SJSA1 (cell line): ENCODE measurements at places on chromosomes 1 and 21.
A peak's percentile ranks its signal among the peaks of the same experiment; 100 is the strongest.

DNA sequence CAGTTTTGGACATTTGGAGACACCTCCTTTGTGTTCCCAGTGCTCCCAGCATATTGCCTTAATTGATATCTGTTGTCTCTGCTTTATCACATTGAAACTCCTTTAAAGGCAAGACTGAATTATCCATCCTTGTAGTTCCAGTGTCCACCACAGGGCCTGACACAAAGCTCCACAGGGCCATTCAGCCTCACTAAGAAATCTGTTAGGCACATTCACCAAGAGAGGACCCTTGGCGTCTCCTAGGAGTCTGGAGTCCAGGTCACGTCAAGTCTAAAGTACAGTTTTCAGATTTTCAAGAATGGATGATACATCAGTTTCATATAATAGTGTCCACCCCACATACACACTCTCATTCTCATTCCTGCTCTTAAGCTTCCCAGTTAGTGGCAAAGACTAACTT lies 4.8 kb downstream of the ACP6 start:
- no peak for DNase-seq

GRCh38 chr1:112938210-112938609 lies 17.8 kb downstream of the SLC16A1 start:
- no peak for DNase-seq

DNA sequence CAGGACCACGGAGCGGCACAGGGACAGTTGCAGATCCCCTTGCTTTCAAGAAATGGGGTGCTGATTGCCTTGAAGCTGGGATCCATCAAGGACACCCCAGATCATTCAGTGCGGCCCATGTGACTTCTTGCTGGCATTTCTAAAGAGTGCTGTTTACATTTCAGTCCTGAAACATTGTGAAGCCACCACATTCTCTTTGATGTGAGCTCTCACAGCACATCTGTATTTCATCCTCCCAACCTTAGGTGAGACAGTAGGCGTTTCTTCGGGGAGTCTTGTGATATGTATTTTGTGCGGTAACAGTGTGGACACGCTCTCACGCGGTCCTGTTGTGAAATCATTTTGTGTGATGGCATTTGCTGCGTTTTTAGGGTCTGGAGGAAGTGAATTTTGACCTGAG lies 57.2 kb downstream of the CACHD1 start:
- DNase-seq, result no peak

DNA sequence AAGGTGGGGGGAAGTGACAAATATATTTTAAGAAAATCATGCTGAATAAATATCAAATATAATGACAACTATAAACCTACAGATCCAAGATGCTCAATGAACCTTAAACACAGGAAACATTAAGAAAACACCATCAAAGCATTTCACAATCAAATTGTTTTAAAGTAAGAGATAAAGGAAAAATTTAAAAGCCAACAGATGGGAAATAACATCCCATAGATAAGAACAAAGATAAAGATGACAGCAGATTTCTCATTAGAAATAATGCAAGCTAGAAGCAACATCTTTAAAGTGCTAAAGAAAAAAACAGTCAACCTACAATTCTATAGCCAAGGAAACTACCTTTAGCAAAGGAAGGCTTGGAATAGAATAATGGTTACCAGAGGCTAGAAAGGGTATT lies 17.8 kb downstream of the MCOLN3 start:
- no peak for DNase-seq

GRCh38 chr1:152801333-152801732 lies 4.8 kb downstream of the LCE1D start:
- DNase-seq, result no peak

GRCh38 chr1:71298633-71299032 lies 217.8 kb upstream of the ZRANB2 start:
- no peak for DNase-seq

DNA sequence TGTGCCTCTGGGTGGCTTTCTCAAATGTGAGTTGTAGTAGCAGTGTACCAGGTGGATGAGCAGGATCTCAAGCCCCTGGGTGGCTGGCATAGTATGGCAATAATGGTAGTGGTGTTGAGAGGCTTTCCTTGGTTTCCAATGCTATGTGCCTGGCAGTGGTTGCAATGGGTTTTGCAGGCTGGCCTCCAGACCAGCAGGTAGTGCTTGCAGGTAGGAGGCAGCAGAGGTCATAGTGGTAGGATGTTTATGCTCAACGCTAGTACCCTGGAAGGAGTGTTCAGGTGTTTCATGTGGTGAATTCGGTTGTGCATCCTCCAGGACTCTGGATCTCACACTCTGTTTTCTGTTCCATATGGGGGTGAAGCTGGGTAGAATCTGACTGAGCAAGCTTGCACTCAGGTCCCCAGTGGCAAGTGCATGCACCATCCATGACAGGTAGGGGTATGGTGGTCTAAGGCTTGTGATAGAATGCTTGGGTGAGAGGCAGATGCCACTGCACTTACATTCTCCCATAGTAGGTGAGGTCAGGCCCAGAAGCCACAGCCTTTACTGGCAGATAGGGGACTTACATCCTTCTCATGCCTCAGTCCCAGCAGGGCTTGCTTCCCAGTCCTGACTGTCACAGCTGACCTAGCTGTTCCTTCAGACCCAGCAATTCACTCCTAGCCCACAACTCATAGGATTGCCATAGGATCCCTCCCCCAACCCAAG lies 410.5 kb upstream of the LRRC7 start:
- no peak for DNase-seq

DNA sequence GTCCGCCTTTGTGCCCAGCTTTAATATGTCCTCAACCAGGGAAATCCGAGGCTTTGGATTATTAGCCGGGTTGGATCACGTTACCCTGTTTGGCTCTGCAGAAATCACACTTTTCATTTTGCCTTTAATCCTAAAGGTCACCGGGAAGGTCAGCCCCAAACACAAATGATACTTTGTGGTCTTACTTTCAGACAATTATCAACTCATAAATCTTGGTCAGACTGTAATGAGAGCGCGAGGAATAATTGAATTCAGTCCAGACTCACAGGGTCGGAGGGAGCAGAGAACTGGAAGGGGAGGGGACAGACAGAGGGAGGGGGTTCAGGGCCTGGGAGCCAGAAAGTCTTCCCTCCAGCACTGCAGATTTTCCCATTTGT lies 91.7 kb upstream of the NFIA start:
- DNase-seq, result no peak

DNA sequence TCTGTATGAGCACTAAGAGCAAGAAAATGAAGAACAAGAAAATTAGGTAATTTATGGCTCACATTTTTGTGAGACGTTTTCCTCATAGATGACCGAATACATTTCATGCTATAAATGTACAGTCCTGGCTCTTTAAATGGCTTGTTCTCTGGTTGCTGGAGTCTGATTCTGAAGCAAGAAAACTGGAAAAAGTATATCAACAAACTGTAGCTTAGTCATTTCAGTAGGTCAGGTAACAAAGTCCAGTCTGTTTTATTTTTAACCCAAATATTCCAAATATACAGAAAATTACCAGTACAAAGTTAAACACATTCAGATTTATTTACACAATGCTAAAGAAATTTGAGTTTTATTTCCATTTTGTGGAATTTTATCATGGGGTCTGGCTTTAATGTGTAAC lies 2.5 kb upstream of the MYBPHL start:
- no peak for DNase-seq

GRCh38 chr1:226676381-226676780 lies 62.7 kb downstream of the ITPKB start:
- no peak for DNase-seq

DNA sequence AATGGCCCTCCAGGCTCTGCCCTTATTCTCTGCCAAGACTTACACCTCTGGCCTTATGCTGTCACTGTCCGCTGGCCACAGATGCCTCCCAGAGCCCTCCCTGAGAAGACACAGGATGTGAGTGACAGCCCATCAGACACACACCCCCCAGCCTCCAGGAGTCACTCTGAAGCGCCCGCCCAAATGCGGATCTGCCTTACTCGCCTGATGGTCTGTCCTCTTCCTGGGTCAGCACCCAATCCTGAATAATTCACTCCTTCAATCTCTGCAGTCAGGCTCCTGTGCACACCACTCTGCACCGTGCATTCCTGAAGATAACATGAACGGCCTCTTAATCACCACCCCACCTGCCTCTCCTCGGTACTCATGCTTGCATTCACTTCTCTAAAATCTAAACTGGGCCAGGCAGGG lies 14.7 kb downstream of the CLSTN1 start:
- DNase-seq, result no peak

- peak; percentile 90 for DNase-seq
Measured at GRCh38 chr1:183881387-183882131, 76.6 kb downstream of the RGL1 start.
